Stimulated activated CD8-positive, alpha-beta memory T cell treated with anti-CD3 and anti-CD28 coated beads, Interleukin-2, amount 100 ng/mL, for 1 hour (primary cell): ENCODE measurements at places on chromosomes 5 and 9.

GRCh38 chr5:31427013-31427723, 104.7 kb downstream of the DROSHA start:
- no peak for DNase-seq

DNA sequence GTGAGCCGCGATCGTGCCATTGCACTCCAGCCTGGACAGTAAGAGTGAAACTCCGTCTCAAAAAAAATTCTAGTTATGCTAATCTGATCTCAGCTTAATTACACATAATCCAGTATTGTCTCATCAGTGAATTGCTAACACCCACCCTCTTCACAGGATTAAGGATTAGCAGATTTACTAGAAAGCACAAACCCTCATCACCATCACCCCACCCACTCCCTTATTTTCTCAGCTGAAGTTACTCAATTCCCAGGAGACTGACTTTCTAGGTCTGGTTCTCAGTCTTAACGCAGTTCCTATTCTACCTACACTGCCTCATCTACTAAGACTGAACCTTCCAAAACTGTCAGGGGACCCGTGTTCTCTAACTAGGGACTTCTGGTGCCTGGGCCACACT, 9.0 kb downstream of the TOR1B start:
- DNase-seq, result no peak

GRCh38 chr9:120574473-120574872, 5.5 kb downstream of the CDK5RAP2 start:
- no peak for DNase-seq

DNA sequence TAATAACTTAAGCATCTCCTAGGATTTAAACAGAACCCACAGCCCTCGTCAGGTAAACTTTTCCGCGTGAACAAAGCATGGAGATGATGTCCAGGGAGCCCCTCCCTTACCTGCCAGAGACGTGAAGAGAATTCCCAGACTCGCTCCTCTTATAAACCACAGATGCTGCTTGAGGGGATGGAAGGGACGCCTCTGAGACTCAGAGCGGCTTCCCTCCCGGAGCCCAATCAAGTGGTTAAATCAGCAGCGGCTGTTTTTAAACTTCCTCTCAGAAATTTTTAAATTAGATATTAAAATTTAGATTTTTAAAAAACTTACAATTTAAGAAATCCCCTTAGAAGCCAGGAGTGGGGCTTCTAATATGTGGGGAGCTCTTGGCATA, 71.8 kb downstream of the RAPGEF1 start:
- no peak for DNase-seq

GRCh38 chr9:87354147-87354546, 143.5 kb upstream of the DAPK1 start:
- no peak for DNase-seq

DNA sequence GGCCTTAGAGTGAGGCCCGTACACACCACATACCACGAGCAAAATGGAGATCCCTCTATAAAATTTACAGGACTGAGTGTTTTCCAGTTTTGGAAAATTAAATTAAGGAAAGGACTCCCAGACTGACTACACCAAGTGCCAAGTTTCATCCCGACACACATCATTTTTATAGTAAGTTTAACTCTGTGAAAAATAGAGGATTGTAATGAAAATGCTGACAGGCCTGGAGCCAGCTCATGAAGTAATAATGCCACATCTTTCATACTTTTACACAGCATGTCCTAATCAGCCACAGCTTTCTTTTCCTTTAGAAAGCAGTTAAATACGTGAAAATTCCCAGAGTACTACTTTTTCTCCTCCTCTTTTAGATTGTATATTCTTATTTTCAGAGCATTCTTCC, 169.2 kb downstream of the SAXO1 start:
- DNase-seq, result no peak

GRCh38 chr9:127898433-127899127, 823 bp downstream of the ST6GALNAC6 start:
- no peak for DNase-seq

DNA sequence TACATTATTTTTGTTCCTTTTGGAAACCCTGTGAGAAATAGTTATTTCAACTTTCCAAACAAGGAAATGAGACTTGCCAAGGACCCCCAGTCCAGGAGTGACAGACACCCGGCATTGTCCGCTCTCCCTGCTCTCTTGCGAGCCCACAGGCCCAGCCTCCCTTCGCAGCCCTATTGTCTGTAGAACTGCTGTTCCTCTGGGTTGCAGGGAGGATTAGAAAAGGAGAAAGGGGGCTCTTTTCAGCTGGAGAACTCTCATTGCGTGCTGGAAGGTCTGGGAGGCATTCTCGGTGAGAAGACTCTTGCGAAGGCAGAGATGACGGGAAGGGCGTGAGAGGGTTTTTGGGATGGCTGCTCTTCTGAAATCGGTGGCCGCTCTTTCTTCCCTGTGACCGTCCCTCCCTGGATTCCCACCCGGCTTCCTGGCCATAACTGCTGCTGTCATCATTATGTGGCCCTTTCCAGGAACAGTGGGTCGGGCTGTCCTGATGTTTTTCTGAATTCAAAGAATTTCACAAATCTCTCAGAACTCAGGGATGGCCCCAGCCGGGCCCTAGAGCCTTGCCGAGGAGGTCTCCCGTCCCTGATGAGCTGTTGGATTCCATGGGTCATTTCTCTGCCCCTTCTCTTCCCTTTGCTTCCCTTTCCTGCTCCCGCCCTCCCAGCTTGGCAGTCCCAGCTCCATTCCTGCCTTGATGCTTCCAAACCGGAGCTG, 29.8 kb downstream of the STC2 start:
- no peak for DNase-seq

- DNase-seq, result no peak
These were observed 12.4 kb upstream of the ASS1 start for GRCh38 chr9:130432362-130432761.

DNA sequence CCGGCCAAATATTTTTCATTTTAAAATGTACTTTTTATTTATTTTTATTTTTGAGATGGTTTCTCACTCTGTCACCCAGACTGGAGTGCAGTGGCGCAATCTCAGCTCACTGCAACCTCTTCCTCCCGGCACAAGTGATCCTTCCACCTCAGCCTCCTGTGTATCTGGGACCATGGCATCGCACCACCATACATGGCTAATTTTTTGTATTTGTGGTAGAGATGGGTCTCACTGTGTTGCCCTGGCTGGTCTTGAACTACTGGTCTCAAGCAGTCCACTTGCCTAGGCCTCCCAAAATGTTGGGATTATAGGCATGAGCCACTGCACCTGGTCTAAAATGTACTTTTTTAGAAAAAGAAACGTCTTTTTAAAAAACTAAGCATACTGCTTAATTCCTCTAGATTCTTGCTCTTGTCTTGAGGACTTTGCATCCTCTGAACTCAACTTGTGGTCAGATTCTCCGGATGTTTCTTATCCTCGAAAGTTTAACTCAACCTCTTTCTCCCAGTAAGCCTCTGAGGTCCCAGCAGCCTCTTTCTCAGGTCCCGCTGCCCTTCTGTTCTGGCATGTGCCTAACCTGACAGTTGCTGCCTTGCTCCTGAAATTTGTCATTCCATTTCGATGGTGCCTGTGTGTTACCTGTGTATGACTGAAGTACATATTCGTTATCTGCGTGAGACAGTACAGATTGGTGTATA, 63.0 kb downstream of the TRIO start:
- DNase-seq, result no peak

DNA sequence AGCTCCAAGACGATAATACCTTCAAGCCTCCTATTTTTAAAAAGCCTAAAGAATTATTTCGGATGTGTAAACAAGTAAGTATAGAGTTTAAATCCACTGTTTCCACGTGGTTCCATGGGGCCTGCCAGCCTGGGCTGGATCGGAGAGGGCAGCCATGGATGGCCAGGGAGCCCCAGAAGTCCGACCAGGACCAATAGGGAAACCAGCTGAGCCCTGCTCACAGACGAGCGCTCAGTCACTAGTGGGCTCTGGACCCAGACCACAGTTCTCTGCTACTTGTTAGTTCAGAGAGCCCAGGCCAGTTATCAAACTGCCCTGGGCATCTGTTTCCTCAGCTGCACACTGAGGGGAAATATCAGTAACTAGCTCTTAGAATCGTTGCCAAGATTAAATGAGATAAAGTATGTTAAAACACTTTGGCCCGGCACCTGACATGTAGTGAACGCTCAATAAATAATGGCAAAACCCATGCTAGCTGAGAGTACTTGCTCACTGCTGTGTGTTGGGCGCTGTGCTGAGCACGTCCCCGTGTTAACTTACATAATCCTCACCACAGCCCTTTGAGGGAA, 124.8 kb downstream of the RGS3 start:
- DNase-seq, result no peak

GRCh38 chr9:16763946-16764345, 106.5 kb downstream of the BNC2 start:
- no peak for DNase-seq

DNA sequence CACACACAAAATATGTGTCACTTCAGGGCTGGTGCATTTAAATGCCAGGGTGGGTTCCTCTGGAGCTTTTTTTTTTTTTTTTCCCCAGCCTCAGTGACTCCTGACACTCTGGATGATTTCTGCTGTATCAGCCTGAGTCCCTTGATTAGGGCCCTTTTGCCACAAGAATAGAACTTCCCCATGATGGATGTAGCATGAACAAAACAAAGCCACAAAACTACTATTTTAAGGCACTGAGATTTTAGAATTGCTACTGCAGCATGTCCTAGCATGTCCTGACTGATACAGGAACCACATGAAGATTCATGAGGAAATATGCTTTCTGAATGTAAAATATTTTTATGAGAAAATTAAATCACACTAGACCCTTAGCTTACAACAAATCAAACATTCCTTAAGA, 13.9 kb upstream of the ADGRD2 start:
- no peak for DNase-seq

GRCh38 chr9:104280178-104280560, 186.1 kb downstream of the SMC2 start:
- DNase-seq, result no peak

DNA sequence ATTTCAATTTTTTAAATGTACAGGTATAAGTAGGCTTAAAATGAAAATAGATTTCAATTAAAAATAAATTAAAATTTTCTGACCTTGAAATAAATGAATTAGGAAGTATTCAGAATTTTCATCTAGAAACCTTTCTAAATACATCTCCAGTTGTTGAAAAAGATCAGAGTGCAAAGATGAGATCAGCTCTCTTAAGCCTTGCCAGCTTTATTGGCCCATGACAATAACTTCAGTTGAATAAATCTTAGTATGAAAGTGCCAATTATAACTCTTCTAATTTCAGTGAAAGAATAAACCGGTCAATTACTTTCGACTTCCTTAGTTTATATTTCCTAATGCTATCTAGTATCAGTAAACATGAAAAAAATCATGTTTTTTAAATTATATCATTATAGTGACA, 117.4 kb downstream of the FBXL17 start:
- DNase-seq, result no peak

GRCh38 chr9:131706608-131706970, 33.3 kb downstream of the RAPGEF1 start:
- no peak for DNase-seq

- DNase-seq, result no peak
These were observed 12.5 kb upstream of the ZSWIM6 start for GRCh38 chr5:61319388-61320146.

GRCh38 chr9:27408001-27408400, 111.1 kb upstream of the EQTN start:
- no peak for DNase-seq

DNA sequence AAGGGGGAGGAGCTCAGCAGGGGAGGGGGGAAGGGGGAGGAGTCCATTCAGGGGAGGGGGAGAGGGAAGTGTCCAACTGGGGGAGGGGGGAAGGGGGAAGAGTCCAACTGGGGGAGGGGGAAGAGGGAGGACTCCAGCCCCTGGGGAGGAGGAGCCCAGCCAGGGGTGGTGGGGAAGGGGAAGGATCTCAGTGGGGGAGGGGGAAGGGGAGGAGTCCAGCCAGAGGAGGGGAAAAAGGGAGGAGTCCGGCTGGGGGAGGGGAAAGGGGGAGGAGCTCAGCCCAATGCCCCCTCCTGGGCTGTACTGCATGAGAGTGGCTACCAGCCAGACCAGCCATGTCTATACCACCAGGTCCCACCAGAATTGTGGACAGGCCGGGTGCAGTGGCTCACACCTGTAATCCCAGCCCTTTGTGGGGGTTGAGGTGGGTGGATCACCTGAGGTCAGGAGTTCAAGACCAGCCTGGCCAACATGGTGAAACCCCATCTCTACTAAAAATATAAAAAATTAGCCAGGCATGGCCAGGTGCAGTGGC, 30.6 kb upstream of the ADAMTS2 start:
- no peak for DNase-seq
